Ammon's horn (tissue), 1 donor: ENCODE measurements at places on chromosomes 2 and 18.
A peak's percentile ranks its signal among the peaks of the same experiment; 100 is the strongest.

- DNase-seq = peak; percentile 71
These were observed 73.9 kb upstream of the TTC27 start for GRCh38 chr2:32553829-32554432.

GRCh38 chr18:3345885-3346284, 84.0 kb downstream of the MYL12B start:
- DNase-seq = no peak

- DNase-seq = no peak
These were observed 224.4 kb upstream of the COPS8 start for GRCh38 chr2:236861196-236861875.

- DNase-seq = no peak
These were observed 65.0 kb downstream of the SLC4A5 start for GRCh38 chr2:74278176-74278575.

DNA sequence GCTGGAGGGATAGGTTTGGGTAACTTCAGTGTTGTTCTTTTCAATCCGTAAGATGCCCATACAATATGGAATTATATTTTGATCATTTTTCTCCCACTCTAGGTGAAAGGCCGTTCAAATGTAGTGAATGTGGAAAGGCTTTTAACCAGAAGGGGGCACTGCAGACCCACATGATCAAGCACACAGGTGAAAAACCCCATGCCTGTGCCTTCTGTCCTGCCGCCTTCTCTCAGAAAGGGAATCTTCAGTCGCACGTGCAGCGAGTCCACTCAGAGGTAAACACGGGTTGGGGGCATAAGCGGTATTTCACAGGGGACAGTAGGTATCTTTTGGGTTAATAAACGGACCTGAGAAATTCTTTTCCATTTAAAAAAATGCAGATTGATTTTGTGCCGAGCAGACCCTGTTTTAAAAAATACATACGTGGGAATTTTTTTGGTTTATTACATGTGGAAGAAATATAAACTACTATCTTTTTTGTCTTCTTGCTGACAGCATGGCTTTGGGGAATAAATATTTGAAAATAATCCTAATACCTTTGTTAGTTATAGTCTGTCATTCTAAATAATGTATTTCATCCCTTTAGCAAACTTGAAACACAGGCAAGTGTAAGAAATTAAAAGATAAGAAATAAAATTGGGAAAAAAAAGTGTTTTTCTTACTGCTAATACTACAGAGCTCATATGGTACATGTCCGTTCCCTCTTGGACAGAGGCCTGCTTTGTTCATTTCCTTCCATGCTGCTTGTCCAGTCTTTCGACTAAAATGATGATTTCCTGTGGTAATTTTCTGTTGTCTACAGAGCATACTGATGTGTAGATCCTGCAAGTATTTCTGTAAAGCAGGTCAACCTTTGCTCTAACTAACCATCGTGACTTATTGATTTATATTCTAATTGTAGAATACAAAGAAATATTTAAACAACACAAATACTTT, 53.3 kb downstream of the ZNF236 start:
- DNase-seq = peak; percentile 66

DNA sequence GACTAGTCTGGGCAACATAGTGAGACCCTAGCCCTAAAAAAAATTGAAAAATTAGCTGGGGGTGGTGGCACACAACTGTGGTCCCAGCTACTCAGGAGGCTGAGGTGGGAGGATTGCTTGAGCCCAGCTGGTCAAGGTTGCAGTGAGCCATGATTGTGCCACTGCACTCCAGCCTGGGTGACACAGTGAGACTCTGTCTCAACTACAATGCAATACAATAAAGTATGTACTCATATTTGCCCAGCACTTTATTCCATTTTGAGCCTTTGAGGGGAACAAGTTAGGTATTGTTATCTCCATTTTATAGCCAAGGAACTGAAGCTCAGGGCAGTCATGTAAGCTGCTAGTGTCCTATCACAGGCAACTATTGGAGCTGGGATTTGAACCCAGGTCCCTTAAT, 49.3 kb upstream of the PLB1 start:
- no peak for DNase-seq

DNA sequence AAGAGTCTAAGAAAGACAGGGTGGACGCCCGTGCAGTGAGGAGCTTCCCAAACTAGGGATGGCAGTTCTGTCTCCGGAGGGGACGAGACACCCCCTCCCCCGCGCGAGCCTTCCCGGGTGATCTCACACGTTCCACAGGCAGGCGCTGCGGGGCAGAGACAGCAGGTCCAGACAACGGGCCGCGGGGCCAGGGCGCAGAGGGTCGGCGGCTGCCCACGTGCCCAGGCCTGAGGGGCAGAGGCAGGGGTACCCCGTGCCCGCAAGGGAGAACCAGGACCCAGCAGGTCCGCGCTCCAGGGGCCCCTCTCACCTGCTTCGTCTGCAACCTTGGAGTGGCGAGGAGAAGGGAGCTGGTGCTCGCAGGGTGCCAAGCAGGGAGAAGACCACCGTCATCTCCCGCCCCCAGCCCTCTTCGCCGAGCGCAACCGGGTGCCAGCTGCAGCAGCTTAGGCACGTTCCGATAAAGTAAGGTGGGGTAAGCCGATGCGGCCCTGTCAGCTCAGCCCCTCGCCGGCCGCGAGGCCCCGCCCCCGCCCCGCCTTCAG, at the start of gene GPR155:
GPR155 (minus strand) TSS at position 467 of the 545 bp plus-strand sequence. CDS start 5,073 bp downstream, outside the sequence.
- DNase-seq = peak; percentile 82

DNA sequence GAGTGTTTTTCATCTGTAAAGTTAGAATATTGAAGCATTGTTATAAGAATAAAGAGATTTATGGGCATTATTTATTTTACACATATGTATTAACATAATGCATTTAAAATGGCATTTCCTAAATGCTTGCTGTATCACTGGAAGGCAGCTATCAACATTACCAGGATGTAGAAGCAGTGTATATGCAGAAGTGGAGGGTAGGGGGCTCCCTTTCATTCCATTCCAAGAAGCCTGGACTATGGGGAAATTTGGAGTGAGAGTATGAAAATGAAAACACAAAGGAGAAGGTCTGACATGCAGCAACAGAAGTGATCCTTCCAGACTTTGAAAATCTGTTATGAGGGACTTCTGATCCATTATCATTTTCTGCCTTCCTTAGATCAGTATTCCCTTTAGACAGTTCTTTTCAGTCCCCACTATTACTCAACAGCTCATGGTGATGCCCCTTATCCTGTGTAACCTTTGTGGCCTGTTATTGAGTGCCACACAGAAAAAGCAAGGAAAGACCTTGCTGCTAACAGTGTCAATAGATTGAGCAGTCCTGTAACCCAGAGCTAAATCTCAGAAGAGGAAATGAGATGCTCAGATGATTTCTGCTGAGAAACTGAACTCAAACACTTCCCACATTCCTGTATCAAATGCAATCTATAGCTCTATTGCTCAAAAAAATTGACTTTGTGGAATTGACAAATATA, 216.6 kb downstream of the HNMT start:
- DNase-seq = no peak

DNA sequence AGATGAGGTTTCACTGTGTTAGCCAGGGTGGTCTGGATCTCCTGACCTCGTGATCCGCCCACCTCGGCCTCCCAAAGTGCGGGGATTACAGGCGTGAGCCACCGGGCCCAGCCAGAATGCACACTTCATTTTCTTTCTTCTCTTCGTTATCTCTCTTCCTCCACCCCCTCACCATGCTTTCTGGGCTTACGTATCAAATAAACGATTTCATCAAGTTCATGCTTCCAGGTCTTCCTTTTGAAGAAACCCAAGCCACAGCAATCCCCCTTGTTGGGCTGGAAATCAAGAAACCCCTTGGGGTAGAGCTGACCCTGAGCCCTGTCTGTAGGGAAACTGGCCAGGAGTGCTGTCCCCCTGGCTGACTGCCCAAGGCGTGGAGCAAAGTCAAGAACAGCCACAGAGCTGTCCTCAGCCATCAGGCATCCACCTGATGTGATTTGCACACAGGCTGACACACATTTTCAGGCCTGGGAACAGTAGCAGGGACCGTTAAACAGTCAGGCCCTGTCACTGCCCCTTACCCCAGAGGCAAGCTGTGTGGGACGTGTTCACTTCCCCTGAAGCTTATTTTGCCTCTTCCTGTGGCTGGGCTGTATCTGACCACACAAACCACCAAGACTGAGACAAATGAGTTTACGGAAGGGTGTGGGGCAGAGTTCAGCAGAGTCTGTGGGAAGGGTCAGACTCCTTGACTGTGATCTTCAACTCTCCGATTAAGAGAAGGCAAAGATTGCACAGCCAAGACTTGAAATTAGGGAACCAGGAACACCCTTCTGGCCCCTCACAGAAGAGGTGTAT, 15.1 kb upstream of the NMUR1 start:
- peak; percentile 82 for DNase-seq

DNA sequence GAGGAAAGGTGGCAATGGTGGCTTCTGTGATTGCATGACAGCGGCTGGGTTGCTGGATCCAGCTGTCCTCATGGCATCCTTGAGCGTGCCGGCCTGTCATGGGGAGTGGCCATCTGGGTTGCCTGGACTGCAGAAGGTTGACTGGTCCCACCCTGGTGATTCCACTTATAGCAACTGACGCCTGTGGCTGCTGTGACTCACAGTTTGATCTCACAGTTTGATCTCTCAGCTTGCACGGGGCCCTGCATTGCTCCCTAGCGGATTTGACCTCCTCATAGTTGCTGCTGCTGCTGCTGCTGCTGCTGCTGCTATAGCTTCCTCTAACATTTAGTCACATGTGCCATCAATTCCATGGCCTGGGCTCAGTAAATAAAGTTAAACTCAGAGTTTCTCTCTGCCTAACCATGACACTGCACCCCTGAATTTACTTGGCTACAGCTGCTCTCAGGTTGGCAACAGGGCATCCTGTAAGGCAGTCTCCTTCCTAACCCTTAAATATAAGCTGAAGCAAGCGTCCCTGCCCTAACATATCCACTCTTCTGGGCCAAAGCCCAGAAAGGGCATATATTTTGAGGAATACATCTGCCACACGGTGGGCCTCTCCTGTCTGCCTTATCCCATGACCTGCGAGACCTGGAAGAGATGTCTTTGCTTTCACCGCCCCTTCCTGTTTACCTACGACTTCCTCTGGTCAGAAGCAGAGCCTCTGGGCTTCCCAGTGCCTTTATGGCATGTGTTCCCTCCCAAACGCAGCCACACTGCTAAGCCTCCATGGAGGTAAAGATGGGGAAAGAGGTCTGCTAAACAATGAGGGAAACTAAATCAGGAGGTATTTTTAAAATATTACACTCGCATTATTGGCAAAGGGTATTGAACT, 37.8 kb upstream of the CCDC150 start:
- DNase-seq = no peak

DNA sequence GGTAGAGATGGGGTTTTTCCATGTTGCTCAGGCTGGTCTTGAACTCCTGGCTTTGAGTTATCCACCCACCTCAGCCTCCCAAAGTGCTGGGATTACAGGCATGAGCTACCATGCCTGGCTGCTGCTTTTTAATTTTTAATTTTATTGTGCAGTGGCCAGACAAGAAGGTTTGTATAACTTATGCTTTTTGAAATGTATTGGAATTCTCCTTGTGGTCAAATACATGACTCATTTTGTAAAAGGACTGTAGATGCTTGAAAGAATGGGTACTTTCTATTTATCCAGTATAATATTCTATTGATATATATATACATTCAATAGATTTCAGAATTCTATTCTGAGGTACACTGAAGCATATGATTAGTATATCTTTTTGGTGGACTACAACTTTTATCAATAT, 82.6 kb upstream of the ST3GAL5 start:
- no peak for DNase-seq

DNA sequence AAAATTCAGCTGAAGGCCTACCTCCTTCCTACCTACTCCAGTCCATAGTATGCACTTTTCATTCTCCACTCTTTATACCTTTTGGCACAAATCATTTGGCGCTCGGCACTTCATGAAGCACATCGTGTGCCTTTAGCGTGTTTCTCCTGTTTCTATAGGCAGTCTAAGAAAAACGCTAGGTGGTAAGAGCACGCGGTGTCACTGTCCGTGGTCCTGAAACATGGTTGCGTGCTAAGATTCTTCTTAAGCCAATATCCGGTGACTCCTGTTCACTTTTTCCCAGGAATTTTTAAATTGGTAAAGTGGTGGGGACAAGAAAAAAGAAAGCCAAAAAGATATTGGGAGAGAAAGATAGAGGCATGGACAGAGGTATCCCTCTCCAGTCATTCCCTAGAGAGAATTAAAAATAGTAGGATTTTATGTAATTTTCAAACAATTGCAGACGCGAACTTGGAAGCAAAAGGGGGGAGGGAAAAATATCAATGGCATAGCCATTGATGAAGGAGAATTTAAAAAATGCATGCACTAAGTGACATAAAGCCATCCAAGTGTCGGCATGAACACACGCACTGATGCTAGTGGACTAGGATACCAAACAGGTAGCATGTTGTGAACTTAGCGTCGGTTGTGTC, 1.4 kb upstream of the CTNNA2 start:
- peak; percentile 56 for DNase-seq

GRCh38 chr2:224023188-224023587, 15.9 kb downstream of the SERPINE2 start:
- no peak for DNase-seq

GRCh38 chr2:133787207-133787606, 218.9 kb upstream of the NCKAP5 start:
- DNase-seq = no peak

DNA sequence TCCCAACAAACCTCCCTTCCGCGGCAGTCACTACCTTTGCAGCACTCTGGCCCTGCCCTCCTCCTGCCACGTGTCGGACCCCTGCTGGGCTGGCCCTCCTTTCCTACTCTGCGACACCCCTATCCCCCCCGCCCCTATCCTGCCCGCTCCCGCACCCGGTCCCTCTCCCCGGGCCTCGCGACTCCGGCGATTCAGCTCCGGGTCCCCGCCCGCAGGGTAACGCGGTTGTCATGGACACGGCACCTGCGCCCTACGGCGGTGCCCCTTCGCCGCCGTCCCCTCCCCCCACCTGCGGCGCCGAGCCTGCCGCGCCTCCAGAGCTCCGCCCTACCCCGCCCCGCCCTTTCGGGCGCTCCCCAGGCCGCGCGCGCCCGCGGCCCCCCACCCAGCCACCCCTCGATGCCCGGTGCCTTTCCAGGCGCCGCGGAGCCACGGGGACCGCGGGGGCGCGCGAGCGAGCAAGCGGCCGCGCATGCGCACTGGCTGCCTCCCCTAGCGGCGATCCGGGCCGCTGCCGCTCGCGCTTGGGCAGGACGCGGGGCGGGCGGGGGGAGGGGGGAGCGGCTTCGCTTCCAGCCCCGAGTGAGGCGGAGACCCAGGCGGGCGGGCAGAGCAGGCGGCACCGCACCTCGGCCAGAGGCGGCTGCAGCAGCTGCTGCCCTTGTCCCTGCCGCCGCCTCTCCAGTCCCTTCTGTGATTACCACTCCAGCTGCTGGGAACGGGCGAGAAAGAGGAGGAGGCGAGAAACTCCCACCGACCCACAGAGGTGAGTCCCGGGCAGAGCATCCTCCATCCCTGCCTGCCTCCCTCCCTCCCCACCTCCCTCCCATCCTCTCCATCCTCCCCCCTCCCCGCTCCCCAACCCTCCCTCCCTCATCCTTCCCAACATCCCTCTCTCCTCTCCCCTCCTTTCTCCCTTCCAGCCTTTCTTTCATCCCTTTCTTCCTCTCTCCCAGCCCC, at the start of gene CTNNA2:
CTNNA2 (plus strand) TSS at position 610 of the 960 bp plus-strand sequence.
- DNase-seq = peak; percentile 84
